Cerebellar cortex (tissue), 1 donor: ENCODE measurements at places on chromosomes 2 and 18.

GRCh38 chr2:10407841-10408648, 40.1 kb downstream of the ODC1 start:
- no peak for DNase-seq

DNA sequence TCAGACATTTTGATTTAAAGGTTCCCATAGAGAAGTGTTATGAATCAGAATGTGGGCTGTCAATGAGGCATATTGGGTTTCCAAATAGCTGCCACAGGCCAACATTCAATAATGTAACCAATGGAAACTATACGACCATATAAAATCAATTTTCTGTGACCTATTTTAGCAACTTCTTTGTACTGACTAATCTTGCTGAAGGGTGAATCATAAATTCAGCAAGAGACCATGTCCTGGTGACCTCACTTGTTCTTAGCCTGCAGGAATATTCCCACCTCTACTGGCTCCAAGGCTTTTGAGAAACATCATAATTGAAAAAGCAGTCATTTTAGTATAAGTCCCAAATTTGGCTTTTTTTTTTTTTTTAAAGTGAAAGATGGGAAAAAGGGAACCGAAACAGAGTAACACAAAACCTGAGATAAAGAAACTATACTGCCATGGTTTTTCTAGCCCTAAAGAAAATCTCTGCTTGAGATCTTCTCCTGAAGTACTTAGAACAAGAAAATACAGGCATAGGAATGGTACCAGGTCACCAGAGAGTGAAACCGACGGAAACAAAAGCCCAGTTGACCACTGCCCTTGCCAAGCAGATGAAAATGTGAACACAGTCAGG, 32.1 kb downstream of the PLEKHM3 start:
- no peak for DNase-seq

- DNase-seq, result no peak
These were observed 39.2 kb downstream of the PID1 start for GRCh38 chr2:229231885-229232284.

- no peak for DNase-seq
These were observed 6.7 kb upstream of the SDC1 start for GRCh38 chr2:20231598-20232026.
